Left renal cortex interstitium (tissue), 4 donors: ENCODE measurements at places on chromosomes 5 and 9.

- no peak for DNase-seq
Measured at GRCh38 chr9:71245651-71246050, 124.2 kb upstream of the TRPM3 start.

DNA sequence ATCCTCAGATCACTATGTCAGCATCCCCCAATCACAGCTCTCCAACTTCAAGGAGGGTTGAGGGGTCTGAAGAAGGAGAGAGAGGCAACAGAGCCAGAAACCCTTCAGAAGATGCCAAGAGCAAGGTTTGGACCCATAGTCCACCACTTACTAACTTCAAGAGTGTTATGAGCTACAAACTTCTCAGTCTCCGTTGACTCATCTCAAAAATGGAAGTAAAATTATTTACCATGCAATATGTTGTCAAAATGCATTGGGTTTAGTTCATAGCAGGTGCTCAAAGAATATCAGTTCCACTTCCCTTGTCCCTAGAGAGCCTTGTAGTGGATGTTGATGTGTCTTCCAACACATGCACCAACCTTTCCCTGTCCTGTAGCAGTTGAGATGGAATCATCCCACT lies 116.0 kb downstream of the KCNIP1 start:
- DNase-seq = no peak

DNA sequence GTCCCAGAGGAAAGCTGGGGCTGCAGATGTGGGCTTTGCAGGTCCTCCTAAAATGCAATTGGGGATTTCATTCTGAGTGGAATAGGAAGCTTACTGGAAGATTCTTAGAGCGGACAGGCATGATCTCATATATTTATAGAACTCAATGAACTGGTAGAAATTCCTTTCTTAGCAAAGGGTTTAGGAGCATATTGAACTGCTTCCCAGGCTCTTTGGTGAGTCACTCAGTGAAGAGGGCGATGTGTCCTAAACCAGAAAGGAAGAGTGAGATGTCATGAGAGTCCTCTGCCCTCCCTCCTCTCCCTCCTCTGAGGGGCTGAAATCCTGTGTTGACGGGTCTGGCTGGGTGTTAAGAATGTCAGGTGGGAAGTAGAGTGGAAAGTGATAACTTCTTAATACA lies 26.3 kb upstream of the SEMA6A start:
- DNase-seq = no peak

GRCh38 chr9:13607481-13608441 lies 328.3 kb upstream of the MPDZ start:
- no peak for DNase-seq

- DNase-seq = no peak
Measured at GRCh38 chr5:65329266-65329665, 152.5 kb downstream of the ADAMTS6 start.

- no peak for DNase-seq
Measured at GRCh38 chr5:127599847-127600246, 49.0 kb upstream of the CTXN3 start.
